Stimulated activated CD8-positive, alpha-beta memory T cell treated with anti-CD3 and anti-CD28 coated beads, Interleukin-4, amount 100 ng/mL, for 4 hours (primary cell): ENCODE measurements at places on chromosomes 3 and 15.

DNA sequence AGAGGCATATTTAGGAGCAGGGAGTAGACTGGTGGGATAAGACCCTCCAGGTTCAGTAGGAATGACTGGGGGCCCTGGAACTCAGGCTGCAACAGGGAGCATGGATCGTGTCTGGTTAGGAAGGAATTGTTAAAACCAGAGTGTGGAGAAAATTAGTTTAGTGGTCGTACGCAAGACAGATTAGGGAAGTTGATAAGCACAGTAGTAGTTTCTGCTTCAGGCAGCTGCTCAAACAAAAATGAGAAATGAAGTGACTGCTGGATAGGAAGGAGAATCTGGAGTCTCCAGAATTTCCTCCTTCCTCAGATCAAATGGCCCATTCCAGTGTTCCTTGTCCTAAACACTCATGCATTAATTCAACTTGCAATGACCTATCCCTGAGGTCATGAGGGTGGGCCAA lies 11.2 kb downstream of the MYD88 start:
- no peak for DNase-seq

DNA sequence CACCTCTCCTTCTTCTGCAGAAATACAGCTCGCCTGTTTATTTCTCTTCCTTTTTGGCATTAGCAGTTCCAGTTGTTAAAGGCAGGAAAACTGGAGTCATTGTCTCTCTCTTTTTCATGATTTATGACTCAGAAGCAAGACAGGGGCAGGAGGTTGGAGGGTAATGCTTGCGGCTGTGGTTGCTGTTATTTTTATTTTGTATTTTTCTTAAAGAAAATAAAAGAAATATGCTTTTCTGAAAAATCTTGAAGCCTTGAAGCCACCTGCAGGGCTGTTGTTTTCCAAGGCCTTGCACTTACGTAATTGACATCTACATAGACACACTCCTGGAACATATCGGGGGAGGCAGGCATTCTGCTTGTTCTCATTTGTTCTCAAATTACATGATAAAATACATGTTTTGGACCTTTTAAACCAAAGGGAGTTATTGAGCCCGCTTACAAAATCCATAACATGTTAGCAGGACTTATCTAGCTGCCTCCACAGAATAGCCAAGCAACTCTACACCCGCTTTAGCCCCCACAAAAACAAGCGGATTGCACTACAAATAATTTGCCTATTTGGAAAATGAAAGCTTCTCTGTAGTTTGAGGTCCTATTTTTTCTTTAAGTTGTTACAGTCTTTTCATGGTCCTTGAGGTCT lies 1004.6 kb upstream of the NR2F2 start:
- no peak for DNase-seq

GRCh38 chr15:91435113-91435512 lies 335.1 kb downstream of the SV2B start:
- DNase-seq = no peak

- DNase-seq = no peak
These were observed 34.8 kb downstream of the RBPMS2 start for GRCh38 chr15:64740311-64741170.

GRCh38 chr15:68200016-68200861 lies 4.9 kb downstream of the CALML4 start:
- DNase-seq = no peak

DNA sequence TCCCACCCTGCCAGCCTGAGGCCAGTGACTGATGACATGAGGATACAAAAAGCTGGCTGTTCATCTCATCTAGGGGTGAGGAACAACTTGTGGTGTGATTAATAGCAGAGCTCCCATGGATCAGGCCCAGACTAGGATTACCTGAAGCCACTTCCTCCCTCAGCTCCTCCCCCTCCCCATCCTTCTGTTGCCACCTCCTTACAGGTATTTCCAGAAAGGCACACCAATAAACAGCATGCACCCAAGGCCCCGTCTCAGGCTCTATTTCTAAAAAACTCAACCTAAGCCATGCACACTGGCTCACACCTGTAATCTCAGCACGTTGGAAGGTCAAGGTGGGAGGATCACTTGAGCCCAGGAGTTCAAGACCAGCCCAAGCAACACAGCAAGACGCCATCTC lies 54.1 kb downstream of the SRGAP3 start:
- no peak for DNase-seq

GRCh38 chr3:169945313-169945712 lies 21.3 kb upstream of the SEC62 start:
- no peak for DNase-seq
